Activated naive CD8-positive, alpha-beta T cell treated with anti-CD3 and anti-CD28 coated beads, Interleukin-2, amount 50 U/mL, for 16 hours (primary cell): ENCODE measurements at places on chromosomes 2 and 18.

DNA sequence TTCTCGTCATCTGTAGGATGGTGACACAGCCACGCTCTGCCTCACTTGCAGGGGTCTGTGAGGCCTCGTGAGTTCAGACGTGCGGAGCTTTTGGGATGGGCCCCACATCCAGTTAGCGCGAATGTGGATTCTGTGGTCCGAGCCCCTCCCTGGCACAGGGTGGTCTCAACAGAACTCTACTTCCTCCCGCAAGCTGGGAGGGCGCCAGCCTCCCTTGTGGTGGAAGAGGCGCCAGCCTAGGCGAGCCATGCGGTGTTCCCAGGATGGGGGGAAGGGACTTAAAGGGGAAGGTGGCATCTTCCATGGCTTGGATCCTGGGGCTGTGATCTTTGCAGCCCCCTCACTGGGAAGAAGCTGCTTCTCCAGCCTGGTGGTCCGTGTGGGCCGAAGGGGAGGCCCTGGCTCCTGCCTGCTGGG, 1.4 kb downstream of the SNORC start:
- no peak for DNase-seq

DNA sequence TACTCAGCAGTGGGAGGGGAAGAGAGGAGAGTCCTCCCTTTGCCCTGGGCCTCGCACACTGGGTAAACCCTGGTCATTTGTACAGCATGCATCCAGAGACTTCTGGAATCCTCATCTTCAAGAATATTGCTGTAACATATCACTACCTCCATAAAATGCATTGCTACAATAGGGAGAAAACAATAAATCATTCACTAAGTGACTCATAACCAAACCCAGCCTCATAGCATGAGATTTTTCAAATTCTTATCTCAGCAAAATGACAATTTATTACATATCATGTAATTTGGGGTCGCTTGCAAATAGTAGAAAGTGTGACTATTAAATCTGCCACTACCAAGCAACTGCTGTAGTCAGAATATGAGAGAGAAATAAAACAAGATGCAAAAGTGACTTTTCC, 189.4 kb downstream of the ALK start:
- no peak for DNase-seq

GRCh38 chr18:44537526-44537925, 143.2 kb upstream of the SETBP1 start:
- no peak for DNase-seq

DNA sequence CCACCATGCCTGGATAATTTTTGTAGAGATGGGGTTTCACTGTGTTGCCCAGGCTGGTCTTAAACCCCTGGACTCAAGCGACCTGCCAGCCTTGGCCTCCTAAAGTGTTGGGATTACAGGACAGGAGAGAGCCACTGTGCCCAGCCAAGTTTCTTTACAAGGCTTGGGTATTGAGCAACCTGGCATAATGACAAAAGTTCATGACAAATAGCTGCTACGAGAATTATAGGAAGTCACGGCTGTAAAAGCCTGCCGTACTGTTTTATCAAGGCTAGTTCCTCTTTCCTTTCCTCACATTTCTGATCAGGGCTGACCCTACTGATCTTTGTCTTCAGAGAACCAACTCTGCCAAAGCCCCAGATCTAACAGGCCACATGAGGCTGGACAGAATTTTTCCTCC, 490.4 kb upstream of the SPRED2 start:
- no peak for DNase-seq

DNA sequence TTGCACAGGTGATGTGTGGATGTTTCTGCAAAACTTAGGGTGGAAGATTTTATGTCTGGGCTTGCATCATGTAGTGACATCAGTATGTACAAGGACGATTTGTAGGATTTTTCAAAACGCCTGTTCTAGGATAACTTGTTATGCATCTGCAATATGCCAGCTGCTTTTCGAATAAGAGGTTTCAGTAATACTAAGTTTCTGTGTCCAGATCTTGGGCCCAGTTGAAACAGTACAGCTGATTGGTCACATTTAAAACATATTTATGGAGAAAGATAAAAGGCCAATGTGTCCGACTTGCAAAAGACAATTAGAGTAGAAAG, 1.2 kb downstream of the PTPN4 start:
- no peak for DNase-seq

GRCh38 chr2:83069724-83070123, 1389.4 kb downstream of the SUCLG1 start:
- DNase-seq: no peak

GRCh38 chr2:169822036-169822435, 2.7 kb downstream of the METTL5 start:
- no peak for DNase-seq

- no peak for DNase-seq
Measured at GRCh38 chr2:33497221-33497650, 20.8 kb downstream of the RASGRP3 start.

DNA sequence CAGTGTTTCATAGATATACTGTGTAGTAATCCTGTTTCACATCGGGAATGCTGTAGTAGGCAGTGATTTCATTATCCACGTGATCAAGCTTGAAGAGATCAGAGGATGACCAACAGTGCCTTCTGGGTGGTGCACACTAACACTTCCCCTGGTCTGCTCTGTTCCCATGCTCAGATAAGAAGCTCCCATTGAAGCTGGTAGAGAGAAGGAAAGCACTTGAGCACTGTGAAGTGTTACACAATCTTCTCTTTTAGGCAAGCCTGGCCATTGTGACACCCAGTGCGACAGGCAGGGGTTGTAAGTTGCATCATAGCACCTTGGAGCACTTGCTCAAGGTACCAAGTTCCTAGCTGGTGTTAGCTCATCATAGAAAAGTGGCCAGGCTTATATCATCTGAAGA, 30.6 kb upstream of the GPD2 start:
- no peak for DNase-seq
